ENCODE measurements at places on chromosomes 11 and 22.

- peak; percentile 77 for DNase-seq
Measured at GRCh38 chr11:117814766-117815261, 9.7 kb downstream of the FXYD2 start.

DNA sequence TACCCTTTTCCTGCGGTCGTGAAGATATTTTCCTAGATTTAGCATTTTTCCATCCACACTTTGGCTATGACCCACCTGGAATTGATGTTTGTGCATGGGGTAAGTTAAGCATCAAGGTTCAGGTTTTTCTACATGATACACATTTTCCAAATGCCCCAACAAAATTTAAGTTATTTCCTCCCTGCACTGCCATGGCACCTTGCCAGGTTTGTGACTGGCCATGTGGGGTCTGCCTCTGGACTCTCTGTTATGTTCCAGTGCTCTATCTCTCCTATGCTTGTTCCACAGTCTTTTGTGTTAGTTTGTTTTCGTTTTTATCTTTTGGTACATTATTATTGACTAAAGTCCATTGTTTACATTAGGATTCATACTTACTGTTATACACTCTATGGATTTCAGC, 934.3 kb downstream of the TBC1D22A start:
- no peak for DNase-seq

DNA sequence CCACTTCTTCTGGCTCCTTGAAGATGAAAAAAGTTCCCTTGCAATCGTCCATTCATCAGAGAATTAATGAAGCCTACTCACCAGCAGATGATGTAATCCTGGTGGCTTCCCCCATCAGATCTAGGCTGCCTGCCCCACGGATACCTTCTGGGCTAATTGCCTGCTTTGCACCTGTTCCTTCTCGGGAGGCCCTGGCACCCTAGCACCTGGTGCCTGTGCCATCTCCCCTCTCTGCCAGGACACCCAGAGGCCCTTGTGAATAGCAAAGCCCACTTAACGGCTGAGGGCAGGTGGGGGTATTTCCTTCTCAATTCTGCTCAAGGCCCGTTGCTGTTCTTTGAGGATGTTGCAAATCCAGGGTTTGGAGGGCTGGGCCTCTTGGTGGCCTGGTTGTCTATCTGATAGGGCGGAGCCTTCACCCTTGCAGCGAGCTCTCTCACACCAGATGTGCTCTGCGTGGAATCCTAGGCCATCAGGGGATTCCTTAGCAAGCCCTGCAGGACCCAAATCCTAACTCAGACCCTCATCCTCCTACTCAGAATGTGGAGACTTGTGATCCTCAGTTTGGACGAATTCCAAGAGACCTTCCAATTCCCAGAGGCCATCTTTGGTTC, at the start of gene LMO2:
Gene LMO2 (minus strand): TSS at position 363 of the 614 bp plus-strand sequence. CDS start 22,360 bp downstream, outside the sequence.
- no peak for DNase-seq

DNA sequence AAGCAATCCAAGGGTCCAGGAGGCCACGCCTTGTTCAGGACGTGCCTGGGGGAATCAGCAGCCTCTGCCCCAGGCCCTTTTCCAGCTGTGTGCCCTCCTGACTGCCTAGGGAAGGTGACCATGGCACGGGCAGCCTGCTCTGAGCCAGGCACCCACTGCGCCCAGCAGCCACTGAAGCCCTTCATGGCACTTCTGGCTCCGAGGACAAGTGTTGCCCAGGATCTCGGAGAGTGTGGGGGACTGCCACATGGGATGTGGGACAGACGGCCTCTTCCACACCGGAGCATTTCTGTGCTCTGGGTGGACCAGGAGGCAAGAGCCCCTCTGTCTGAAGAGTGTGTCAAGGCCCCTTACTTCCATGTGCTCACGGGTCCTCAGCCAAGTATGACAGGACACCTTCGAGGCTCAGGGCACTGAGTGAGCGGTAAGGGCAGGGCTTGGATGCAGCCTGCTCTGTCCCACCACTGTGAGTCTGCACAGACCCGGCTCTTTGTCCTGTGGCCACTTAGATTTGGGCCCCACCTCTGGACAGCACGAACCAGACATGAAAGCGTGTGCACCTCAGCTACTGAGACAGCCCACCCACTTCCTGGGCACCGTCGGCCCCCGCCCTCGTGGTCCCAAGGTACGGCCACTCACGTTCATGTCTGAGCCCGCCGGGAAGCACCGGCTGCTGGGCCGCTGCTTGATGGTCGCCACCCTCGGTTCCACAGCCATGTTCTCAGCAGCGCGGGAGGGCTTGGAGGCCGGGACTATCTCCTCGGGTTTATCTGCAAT, 93.6 kb downstream of the CTTN start:
- DNase-seq: no peak

- DNase-seq: no peak
Measured at GRCh38 chr22:23847310-23847920, 8.6 kb upstream of the DERL3 start.

DNA sequence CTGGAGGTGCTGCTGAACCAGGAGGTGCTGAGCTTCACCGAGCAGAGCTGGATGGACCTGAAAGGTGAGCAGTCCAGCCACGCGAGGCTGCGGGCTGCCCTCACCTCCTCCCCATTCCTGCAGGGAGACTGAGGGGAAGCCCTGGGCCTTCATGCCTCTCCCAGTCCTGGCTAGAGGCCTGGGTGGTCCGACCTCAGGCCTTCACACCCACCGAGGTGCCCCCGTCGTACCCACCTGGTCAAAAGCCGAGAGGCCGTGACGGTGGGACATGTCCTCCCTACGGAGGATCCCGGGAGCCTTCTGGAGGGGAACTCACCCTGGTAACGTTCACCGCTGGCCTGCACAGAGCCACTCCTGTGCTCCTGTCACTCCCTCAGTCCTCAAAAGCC, 5.1 kb downstream of the SUSD2 start:
- no peak for DNase-seq

DNA sequence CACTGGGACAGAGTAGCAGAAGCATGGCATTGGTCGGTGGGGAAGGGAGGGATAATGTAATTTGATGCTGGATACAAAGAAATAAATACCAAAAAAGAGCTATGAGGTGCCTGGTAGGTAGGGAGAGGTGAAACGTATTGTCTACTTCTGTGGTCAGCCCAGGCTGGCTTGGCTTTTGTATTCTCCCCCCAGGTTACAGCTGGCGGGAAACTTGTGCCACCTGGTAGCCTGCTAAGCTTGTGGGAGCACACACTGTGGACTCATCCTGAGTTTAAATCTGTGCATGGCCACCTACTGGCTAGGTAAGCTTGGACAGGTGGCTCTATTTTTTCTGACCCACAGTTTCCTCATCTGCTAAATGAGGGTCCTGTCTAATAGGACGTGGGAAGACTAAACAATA, 165.2 kb upstream of the E2F8 start:
- DNase-seq: no peak

DNA sequence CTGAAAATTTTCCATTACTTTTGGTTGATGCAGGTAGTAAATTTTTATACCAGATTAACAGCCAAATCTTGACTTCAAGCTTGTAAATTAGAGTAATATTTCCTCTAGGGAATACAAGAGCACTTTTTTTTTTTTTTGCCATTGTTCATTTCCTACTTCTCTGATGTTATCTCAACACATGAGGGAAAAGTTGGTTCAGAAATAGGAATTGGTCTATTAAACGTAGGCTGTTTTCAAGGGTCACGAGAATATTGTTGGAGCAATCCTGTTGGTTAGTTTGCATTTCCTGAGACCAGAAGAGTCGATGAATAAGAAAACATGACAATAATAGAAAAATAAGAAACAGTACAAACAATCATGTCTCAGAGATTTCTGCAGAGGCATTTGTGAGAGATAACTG, 453.9 kb upstream of the CCDC179 start:
- no peak for DNase-seq

- no peak for DNase-seq
Measured at GRCh38 chr22:29914165-29914564, 31.2 kb downstream of the MTMR3 start.

DNA sequence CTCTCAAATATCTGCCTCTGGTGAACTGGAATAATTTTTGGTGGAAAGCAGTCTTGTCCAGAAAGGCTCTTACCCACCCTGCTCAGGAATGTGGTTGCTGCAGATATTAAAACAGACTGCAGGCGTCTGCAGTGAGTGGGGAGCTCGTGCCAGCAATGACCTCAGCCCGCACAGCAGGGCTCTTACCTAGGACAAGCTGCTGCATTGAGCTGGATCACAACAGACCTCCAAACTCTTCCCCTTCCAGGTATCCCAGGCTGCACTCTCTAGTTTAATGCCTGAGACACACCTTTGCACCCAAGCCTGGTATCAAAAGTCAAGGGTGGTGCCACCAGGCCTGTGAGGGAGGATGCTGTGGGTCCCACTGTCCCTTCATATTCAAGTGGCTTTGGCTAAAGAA, 69.7 kb upstream of the CDON start:
- no peak for DNase-seq

- DNase-seq: no peak
Measured at GRCh38 chr11:68950270-68950669, 30.5 kb downstream of the MRGPRD start.

DNA sequence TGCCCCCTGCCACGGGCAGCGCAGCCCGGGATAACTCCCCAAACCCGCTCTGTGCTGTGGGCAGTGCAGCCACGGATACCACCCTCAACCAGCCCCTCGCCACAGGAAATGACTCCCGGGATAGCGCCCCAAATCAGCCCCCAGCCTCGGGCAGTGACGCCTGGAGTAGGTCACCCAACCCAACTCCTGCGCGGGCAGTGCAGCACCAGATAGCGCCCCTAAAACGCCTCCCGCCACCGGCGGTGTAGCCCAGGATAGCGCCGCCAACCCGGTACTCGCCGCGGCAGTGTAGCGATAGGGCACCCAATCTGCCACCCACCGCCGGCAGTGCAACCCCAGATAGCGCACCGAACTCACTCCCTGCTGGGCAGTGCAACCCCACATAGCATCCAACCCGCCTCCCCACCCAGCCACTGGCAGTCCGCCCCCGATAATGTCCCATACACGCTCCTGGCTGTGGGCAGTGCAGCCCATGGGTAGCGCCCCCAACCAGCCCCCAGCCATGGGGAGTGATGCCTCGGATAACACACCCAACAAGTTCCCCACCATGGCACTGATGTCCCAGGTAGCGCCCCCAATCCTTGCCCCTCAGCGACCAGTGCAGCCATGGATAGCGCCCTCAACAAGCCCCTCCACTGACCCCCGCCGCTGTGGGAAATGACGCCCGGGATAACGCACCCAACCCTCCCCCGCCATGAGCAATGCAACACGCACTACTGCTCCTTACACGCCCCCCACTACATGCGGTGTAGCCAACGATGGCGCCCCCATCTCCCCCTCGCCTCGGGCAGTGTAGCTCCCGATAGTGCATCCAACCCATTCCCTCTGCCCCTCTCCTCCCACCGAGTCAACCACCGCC, 1.5 kb downstream of the RFPL2 start:
- DNase-seq: no peak

DNA sequence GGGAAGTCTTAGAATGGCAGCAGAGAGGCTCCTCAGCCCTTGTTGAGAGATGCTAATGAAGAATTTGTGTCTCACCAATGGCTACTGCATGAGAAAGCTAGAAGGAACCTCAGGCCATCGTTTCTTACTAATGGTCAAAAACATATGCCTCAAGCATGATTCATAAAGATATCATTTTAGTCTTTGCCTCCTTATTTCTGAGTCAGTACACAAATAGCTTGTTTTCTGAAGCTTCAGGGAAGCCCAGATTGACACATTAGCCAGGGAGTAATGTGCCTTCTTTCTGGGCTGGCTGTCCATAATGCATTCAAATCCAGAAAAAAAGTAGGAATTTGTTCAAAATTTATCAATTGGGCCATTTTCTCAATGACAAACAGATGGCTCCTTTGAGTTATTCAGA, 169.4 kb upstream of the ZBED5 start:
- DNase-seq: no peak

GRCh38 chr11:16811136-16812020, 72.9 kb downstream of the C11orf58 start:
- no peak for DNase-seq

DNA sequence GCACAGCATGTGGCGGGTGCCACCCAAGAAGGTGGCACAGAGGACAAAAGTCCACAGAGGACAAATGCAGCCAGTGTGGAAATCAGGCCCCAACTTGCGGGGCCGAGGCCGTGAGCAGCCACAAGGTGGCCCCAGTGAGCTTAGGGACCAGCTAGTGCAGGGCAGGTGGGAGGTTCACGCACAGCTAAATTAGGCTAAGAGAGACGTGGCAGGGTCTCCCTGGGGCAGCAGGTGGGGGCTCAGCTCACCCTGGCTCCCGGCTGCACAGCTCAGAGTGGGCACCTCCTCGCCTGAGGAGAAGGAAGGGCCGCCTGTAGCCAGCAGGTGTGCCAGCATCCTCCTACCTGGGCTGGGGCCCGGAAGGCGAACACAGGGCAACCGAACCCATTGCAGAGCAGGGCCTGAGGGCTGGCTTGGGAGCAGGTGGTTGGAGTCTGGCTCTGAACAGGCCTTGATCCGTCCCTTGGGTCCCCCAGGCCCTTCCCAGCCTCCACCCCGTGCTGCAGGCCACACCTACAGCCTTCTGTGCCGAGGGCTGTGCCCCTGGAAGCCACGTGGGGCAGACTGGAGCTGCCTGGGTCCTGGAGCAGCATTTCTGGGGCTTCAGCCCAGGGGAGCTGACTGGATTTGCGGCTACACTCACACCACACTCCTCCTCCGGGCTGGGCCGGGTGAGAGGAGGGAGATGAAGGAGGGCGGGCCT, 26.1 kb upstream of the CELSR1 start:
- DNase-seq: peak; percentile 63

- no peak for DNase-seq
Measured at GRCh38 chr11:67680696-67681470, 6.5 kb upstream of the ALDH3B2 start.

- DNase-seq: no peak
Measured at GRCh38 chr22:36042240-36042639, 13.6 kb upstream of the RBFOX2 start.

GRCh38 chr11:63999349-64000025, 13.2 kb downstream of the OTUB1 start:
- peak; percentile 42 for DNase-seq

- DNase-seq: no peak
Measured at GRCh38 chr22:27880778-27881394, 38.2 kb downstream of the PITPNB start.

DNA sequence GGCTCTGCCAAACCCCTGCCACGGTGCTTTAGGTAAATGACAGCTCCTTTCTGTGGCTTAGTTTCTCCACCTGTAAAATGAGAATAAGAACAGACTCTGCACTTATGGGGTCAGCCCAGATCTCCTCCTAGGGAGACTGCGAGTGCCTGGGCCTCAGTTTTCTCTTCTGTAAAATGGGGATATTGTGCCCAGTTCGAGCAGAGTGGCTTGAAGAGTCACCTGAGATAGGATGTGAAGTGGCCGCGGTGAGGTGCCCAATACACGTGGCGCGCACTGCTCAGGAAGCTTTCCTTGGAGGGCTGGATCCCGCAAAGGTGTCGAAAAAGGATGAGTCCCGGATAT, 473 bp upstream of the EMID1 start:
- no peak for DNase-seq

DNA sequence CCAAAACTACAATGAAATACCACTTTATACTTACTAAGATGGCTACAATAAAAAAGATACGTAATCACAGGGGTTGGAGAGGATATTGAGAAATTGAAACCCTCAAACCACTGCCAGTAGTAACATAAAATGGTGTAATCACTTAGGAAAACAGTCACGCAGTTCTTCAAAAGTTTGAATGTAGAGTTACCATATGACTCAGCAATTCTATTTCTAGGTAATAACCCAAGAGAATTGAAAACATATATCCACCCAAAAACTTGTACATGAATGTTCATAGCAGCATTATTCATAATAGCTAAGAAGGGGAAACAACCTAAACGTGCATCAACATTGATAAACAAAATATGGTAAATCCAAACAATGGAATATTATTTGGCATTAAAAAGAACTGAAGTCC, 24.4 kb upstream of the PSMA1 start:
- no peak for DNase-seq

GRCh38 chr22:29309332-29310064, 3.0 kb downstream of the GAS2L1 start:
- no peak for DNase-seq

Measured in activated gamma-delta T cell treated with anti-CD3 and anti-CD28 coated beads, Interleukin-2, amount 50 U/mL, for 16 hours (primary cell).